ENCODE measurements at places on chromosomes 7 and 10.
A peak's percentile ranks its signal among the peaks of the same experiment; 100 is the strongest.

- DNase-seq = no peak
These were observed 551 bp downstream of the WASL start for GRCh38 chr7:123748171-123748733.

DNA sequence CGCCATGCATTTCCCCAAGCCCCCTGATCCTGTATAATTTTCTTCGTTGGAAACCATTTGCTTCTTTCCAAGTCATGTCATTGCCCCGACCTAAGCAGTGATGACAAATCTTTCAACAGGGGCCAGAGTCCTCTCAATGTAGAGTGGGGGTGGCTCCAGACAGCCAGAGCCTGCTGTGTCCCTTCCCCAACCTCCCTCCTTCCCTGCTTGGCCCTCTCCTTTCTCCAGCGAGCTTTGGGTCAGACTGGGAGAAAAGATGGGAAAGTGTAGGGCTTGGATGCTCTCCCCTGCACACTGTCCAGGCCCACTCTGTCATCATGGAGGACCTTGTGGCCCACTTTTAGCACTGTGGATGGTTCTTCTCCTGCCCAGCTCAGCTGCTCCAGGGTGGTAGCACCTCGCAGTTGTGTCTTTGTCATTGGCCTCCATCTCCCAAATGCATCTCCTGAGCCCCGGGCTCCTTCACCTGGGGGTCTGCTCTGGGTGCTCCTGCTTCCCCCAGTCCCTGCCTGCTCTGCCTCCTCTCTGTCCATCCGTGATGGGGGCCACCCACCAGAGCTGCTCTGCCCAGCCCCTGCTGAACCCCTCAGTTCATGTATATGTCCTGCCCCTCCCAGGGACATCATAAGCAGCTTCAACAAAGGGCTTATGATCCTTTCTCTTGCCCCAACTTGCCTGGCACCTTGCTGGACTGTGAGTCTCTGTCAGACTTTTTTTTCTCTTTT is 37.5 kb downstream of the BTBD16 start:
- no peak for DNase-seq

DNA sequence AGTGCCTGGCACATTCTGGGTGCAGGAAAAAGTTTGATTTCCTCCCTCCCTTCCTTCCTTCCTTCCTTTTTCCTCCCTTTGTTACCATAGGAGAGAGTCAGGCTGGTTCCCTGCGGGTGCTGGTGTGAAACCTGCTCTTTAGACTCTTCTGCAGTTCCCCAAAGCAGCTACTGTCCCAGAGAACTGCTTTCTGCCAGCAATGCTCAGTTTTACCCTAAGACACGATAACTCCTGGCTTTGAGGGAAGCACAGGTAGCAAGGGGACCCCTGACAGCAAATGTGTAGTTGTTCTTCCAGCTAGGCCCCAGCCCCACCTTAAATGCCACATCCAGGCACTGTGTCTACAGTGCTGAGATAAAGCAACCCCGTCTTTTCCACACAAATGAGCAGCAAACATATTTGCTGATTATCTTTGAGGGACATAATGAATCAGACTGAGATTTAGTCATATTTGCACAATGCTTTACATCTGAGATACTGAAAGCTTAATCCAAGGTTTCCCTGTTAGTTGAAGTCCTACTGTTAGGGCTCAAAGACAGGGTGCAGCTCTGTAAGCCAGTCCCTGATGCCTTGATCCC is 55.5 kb downstream of the MET start:
- no peak for DNase-seq

DNA sequence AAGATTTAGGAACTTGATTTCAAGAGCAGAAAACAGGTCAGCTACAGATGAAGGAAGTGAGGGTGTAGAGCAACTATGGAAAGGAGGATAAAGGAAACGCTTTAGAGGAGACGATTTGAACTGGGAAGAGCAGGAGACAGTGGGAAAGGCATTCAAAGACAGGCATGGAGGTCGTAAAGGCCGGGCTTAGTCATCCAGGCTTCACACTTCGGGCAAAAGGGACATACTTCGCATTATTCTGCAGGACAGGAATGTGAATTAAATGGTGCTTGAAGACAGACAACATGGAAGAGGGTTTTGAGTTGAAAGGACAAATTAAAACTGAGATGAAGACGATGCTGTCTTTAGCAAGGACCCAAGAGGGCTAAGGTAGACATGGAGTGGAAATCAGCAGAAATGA is 8.1 kb downstream of the FAM171A1 start:
- DNase-seq = no peak

- no peak for DNase-seq
These were observed 162.3 kb downstream of the ZMYND11 start for GRCh38 chr10:297567-297966.

GRCh38 chr7:11548532-11548931 is 283.5 kb downstream of the THSD7A start:
- DNase-seq = no peak

DNA sequence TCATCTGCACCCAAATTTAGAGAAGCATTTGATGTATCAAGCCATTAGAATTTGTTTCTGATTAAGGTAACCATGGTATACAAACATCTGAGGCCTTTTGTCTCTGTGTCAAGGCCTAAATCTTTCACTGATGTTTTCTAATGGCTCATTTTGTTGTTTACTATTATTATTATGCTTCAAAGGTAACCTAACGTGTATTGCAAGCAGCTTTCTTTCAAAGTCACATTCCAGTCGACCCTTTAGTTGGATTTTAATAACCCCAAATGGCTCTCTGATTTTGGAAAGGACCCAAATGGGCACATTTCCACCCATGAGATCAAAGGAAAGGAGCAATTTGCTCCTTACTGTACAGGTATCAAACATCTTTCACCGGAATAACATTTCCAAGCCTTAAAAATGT is 46.7 kb upstream of the WNT16 start:
- no peak for DNase-seq

GRCh38 chr7:134669845-134670373 is 23.3 kb downstream of the BPGM start:
- peak; percentile 31 for DNase-seq

GRCh38 chr10:2280713-2281300 is 543.5 kb upstream of the ADARB2 start:
- no peak for DNase-seq

Measured in stimulated activated CD4-positive, alpha-beta T cell treated with anti-CD3 and anti-CD28 coated beads, Interleukin-1b, Interleukin-23, amount 100 ng/mL, for 1 hour (primary cell).